ENCODE measurements at places on chromosomes 6 and 20.

DNA sequence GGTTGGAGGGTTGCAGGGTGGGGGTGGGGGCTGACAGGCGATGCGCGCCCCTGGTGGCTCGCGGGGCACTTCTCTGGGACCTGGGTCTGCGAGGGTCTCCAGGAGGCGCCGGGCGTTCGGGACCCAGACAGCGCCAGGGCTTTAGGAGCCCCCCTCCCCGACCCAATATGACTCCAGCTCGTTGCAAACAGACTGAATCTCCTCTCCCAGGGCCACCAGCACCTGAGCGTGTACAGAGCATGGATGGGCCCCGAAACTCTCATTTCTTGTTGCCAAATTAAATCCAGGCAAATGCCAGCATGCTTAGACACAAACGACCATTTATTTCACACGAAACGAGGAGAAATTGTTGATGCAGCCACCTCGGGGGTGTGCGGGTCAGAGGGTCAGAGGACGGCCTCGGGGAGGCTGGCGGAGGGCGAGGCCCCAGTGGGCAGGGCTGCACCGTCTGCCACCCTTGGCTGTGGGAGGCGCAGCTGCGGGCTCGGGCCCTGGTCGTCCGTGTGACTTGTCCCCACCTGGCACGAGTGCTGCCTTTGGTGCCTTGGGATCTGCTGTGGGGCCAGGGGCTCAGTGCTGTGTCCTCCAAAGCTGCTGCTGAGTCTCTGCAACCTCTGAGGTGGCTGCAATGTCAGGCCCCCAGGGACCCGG is 20.9 kb upstream of the GATA5 start:
- no peak for DNase-seq

- DNase-seq = no peak
Measured at GRCh38 chr6:130557481-130558112, 191.8 kb downstream of the TMEM200A start.

DNA sequence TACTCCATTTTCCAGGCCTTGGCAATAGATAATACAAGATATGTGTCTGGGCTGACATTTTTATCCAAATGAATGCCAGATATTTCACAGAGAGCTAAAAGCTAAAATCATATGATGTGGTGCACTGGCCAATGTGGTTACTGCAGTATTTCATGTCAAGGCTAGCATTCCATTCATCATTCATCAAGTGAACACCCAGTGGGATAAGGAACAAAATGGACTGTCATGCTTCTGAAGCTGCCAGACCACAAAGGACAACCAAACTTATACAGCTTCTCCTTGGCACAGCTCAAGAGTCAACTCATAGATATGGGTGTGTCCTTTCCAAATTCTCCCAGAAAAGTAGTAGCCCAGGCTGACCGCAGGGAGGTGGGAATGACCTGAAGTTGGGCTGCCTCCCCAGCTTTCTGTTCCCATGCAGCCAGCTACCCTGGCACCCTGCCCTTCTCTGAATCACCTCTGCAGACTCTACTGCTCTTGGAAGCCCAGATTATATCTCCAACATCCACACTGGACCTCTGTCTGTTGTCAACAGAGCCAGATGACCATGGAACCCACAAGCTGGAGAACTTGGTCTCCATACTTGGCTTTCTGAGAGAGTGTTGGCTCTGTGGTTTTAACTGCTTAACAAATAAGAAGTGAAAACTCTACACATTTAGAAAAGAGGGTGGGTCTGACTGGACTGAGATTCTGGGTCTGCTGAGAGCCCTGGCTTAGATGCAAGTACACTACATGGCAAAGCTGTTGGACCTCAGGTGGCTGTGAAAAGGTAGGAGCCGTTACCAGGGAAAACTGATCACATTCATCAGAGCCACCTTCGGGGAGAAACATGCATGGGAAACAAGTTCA is 122.8 kb downstream of the ALDH8A1 start:
- no peak for DNase-seq

- no peak for DNase-seq
Measured at GRCh38 chr6:30884521-30885480, 482 bp downstream of the DDR1 start.

DNA sequence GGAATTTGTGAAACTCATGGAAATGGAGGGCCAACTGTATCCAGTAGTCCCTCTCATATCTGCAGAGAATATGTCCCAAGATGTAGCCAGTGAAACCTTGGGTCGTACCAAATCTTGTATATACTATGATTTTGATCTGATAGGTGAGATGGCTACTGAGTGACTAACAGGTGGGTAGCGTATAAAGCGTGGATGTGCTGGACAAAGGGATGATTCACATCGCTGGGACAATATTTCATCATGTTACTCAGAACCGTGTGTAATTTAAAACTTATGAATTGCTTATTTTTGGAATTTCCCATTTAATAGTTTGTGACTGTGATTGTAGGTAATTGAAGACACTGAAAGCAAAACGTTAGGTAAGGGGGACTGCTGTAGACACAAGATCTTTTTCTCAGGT is 144.1 kb downstream of the SMAP1 start:
- DNase-seq = no peak

GRCh38 chr20:13995841-13996240 is 525 bp downstream of the MACROD2 start:
- DNase-seq = no peak

GRCh38 chr6:4889701-4890100 is 113.5 kb downstream of the CDYL start:
- DNase-seq = no peak

- no peak for DNase-seq
Measured at GRCh38 chr6:137218473-137218916, 690 bp downstream of the IFNGR1 start.

- DNase-seq = no peak
Measured at GRCh38 chr6:4313044-4313686, 177.8 kb upstream of the ECI2 start.

- DNase-seq = no peak
Measured at GRCh38 chr20:17059465-17059864, 167.4 kb upstream of the PCSK2 start.

GRCh38 chr6:129749749-129750120 is 39.8 kb upstream of the ARHGAP18 start:
- DNase-seq = no peak
